ENCODE measurements at places on chromosomes 1 and 21. TPM values are rescaled to one million over a fixed set of nuclear protein-coding genes. Genes with fewer than 3 reads are reported as not detected.
A peak's percentile ranks its signal among the peaks of the same experiment; 100 is the strongest.

DNA sequence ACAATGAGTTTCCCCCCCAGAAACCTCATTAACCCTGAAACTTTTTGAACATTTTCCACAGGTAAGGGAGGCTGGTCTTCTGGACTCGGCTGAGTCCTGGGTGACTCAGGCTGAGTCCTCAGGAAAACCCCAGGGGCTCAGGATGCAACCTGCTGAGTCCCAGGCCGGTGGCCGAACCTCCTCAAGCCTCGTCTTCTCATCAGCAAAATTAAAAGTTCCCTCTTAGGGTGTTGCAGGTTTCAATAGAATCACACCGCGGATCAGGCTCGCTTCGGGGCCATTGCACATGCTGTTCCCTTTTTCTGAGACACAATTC lies 35.0 kb upstream of the GRHL3 start:
- H3K27me3 ChIP-seq: no peaks in the 10 kb centered on the region
- no peak overlapping the region for H3K4me3 ChIP-seq
- DNase-seq: no peak

GRCh38 chr21:26112127-26112742 lies 58.3 kb downstream of the APP start:
- no peak for DNase-seq
- H3K4me3 ChIP-seq: no peak overlapping the region

DNA sequence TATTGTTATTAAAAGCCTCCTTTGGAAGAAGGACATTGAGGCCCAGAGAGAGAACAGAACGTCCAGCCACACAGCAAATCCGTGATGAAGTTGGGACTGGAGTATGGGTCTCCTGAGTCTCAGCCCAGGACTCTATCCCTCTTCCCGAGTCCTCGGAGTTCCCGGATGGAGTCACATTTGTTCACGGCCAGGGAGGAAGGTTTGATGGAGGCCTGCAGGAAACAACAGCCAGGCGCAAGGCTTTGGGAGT lies 357 bp upstream of the TXLNA start:
- peaks cover 20% of the 10 kb centered on the region for H3K4me1 ChIP-seq
- H3K27ac ChIP-seq: peak overlapping the region; percentile 98
- no peaks in the 10 kb centered on the region for H3K27me3 ChIP-seq
- no peaks in the 10 kb centered on the region for H3K36me3 ChIP-seq
- no peak for DNase-seq

- no peaks in the 10 kb centered on the region for H3K27me3 ChIP-seq
- no peak overlapping the region for H3K4me3 ChIP-seq
- no peaks in the 10 kb centered on the region for H3K36me3 ChIP-seq
Observed at GRCh38 chr1:35364741-35365140, 96.2 kb downstream of the ZMYM4 start.

DNA sequence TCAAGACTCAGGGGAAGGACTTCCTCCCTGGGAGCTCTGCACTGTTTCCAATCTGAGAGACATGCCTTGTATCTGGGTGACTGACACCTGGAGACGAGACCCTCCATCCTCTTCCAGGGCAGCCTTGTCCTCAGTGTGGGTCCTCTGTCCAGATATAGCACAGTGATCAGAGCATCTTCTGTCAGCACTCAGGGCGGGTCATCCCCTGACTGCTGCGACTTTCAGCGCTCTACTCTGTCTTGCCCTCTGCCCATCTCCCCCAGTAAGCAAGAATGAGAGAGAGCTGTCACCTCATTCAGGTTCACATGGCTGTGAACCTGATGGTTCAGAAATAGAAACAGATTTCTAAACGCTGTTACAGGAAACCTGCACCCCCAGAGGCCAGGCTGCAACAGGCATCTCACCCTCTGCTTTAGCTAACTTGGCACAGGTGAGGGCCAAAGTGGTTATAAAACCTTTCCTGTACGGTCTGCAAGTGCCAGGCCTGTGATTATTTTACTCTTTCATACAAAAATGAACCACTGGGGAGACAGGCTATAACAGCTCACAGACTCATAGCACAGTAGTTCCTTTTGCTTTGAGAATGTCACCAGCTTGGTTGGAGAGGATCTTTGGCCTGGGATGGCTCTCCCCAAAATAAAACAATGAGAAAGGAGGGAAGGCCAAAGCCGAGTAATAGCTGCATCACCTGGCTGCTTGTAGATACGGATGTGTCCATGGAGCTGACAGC lies 11.4 kb upstream of the TENT5C start:
- no peak overlapping the region for H3K4me3 ChIP-seq
- no peaks in the 10 kb centered on the region for H3K36me3 ChIP-seq
- no peak for DNase-seq
- H3K27me3 ChIP-seq: no peaks in the 10 kb centered on the region

- no peaks in the 10 kb centered on the region for H3K4me1 ChIP-seq
- no peaks in the 10 kb centered on the region for H3K36me3 ChIP-seq
- H3K27me3 ChIP-seq: no peaks in the 10 kb centered on the region
- H3K4me3 ChIP-seq: no peak overlapping the region
- H3K27ac ChIP-seq: no peak overlapping the region
Observed at GRCh38 chr1:174818951-174819350, 180.8 kb upstream of the CACYBP start.

- no peaks in the 10 kb centered on the region for H3K27me3 ChIP-seq
- no peaks in the 10 kb centered on the region for H3K4me1 ChIP-seq
- no peak for DNase-seq
- no peak overlapping the region for H3K4me3 ChIP-seq
- no peaks in the 10 kb centered on the region for H3K36me3 ChIP-seq
Observed at GRCh38 chr1:66381621-66382275, 152.2 kb upstream of the SGIP1 start.

- H3K27me3 ChIP-seq: no peaks in the 10 kb centered on the region
- DNase-seq: no peak
- H3K4me1 ChIP-seq: no peaks in the 10 kb centered on the region
- no peaks in the 10 kb centered on the region for H3K36me3 ChIP-seq
Observed at GRCh38 chr1:171916315-171916771, 75.0 kb downstream of the DNM3 start.

- H3K4me1 ChIP-seq: no peaks in the 10 kb centered on the region
- no peak for DNase-seq
- no peak overlapping the region for H3K4me3 ChIP-seq
- H3K36me3 ChIP-seq: no peaks in the 10 kb centered on the region
- H3K27ac ChIP-seq: no peak overlapping the region
Observed at GRCh38 chr1:200368556-200368955, 41.3 kb downstream of the ZNF281 start.

DNA sequence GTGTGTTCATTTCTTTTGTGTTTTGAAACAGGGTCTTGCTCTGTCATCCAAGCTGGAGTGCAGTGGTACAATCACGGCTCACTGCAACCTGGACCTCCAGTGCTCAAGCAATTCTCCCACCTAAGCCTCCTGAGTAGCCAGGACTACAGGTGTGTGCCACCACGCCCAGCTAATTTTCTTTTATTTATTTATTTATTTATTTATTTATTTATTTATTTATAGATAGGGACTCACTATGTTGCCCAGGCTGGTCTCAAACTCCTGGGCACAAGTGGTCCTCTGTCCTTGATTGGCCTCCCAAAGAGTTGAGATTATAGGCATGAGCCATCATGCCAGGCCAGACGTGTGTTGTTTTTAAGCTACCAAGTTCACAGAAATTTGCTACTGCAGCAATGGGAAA lies 43.8 kb upstream of the TLR5 start:
- no peaks in the 10 kb centered on the region for H3K36me3 ChIP-seq
- no peak overlapping the region for H3K4me3 ChIP-seq
- DNase-seq: no peak

DNA sequence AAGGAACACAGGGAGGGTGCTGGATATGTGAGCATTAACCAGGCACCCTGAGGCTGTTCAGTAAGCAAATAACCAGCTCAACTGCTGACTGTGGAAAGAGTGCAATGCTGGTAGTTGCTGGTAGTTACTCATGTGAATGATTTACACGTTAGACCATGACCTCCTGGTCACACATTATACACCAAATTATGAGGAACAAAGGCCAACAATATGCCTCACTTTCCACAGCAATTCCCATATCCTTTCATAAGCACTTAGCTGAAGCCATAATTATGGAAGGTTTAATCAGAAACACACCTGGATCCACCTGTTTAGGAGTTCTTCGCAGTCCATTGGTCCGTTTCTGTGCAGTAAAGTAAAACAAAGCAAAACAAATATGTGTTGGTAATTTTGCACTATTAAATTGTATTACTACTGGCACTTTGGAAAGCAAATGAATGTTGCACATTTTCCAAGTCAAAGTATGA lies 281.8 kb downstream of the VAV3 start:
- no peaks in the 10 kb centered on the region for H3K27me3 ChIP-seq
- H3K27ac ChIP-seq: peak overlapping the region; percentile 59
- H3K4me1 ChIP-seq: no peaks in the 10 kb centered on the region

GRCh38 chr1:86541859-86542258 lies 5.0 kb upstream of the CLCA4 start:
- no peaks in the 10 kb centered on the region for H3K36me3 ChIP-seq
- no peak overlapping the region for H3K4me3 ChIP-seq
- H3K4me1 ChIP-seq: no peaks in the 10 kb centered on the region
- H3K27me3 ChIP-seq: no peaks in the 10 kb centered on the region
- no peak for DNase-seq

- no peak overlapping the region for H3K4me3 ChIP-seq
- peaks cover 16% of the 10 kb centered on the region for H3K4me1 ChIP-seq
- H3K27ac ChIP-seq: peak overlapping the region; percentile 31
- H3K27me3 ChIP-seq: no peaks in the 10 kb centered on the region
Observed at GRCh38 chr1:6871300-6871972, 86.2 kb downstream of the CAMTA1 start.

DNA sequence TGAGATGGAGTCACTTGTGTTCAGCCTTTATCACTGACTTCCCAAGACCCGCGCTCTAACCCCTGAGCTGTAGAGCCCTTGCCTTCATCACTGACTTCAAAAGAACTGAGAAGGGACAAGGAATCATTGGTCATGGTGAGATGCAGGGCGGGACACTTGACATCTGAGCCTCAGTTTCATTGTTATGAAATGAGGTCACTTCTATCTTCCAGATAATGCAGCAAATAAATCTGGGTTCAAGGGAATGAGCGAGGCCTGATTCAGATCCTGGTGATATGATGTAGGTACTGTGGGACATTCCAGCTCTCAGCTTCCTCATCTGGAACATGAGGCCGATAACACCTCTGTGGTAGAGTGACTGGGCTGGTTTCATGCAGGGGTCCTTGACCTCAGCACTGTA lies 13.8 kb downstream of the KAZN start:
- H3K36me3 ChIP-seq: no peaks in the 10 kb centered on the region
- no peaks in the 10 kb centered on the region for H3K27me3 ChIP-seq
- H3K27ac ChIP-seq: no peak overlapping the region
- no peaks in the 10 kb centered on the region for H3K4me1 ChIP-seq

DNA sequence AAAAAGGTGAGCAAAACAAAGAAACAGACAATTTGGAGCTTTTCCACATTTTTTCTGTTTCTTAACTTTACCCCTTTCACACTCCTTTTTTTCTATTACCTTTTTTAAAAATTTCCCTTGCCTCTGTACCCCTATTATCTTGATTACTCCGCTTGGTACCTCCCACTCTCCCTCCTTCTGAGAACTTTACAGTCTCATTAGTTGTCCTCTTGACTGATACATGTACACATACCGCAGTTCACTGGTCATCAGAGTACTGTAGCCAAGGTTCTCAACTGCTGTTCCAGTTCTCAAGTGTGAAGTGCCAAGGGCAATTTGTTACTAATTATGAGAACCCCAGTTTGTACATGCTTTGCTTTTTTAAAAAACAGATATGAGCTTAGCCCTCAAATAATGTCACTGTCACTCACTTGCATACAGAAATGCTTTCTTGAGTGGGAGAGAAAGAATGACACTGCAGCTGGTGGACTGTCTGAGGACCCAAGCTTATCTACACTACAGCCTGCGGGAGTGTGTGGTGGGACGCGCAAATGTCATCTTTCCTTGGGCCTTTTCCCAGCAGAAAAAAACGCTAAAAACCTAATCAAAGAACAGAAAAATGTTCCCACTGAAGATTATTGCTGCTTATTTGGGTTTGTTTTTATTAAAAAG lies 160.8 kb downstream of the DISP1 start:
- no peak for DNase-seq
- no peak overlapping the region for H3K4me3 ChIP-seq
- no peaks in the 10 kb centered on the region for H3K36me3 ChIP-seq
- no peaks in the 10 kb centered on the region for H3K4me1 ChIP-seq
- H3K27me3 ChIP-seq: no peaks in the 10 kb centered on the region

- H3K27me3 ChIP-seq: no peaks in the 10 kb centered on the region
- no peaks in the 10 kb centered on the region for H3K4me1 ChIP-seq
- H3K36me3 ChIP-seq: no peaks in the 10 kb centered on the region
- no peak overlapping the region for H3K4me3 ChIP-seq
Observed at GRCh38 chr1:246705368-246705767, 18.8 kb upstream of the SCCPDH start.

- H3K4me1 ChIP-seq: no peaks in the 10 kb centered on the region
Observed at GRCh38 chr1:167122568-167122967, 28.7 kb downstream of the STYXL2 start.

- H3K36me3 ChIP-seq: no peaks in the 10 kb centered on the region
- no peak for DNase-seq
- H3K27ac ChIP-seq: peak overlapping the region; percentile 91
- no peaks in the 10 kb centered on the region for H3K27me3 ChIP-seq
- peak overlapping the region; percentile 63 for H3K4me3 ChIP-seq
Observed at GRCh38 chr21:34524646-34525601, 12.9 kb upstream of the KCNE1 start.

DNA sequence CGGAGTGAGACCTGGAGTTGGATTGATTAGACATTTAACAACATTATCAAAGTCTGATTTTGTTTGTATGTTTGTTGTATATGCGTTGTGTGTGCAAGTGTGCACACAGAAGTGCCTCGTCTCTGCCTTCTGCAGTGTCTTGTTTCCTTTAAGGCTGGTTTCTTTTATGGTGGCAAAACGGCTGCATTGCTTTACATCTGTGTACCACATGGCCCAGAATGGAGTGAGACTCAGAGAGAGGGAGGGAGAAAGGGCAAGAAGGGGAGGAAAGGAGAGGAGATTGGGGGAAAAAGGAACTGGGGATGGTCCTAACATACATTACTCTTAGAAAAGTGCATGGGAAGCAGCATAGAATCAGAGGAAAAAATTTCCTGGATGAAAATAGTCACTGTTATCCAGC lies 99.7 kb upstream of the WLS start:
- no peak for DNase-seq
- no peak overlapping the region for H3K27ac ChIP-seq
- no peaks in the 10 kb centered on the region for H3K4me1 ChIP-seq
- no peaks in the 10 kb centered on the region for H3K36me3 ChIP-seq
- no peak overlapping the region for H3K4me3 ChIP-seq

VTCN1 gene
- total RNA-seq: 52.1 TPM

GRIK1 gene
- 0.33 TPM for total RNA-seq

FMOD gene
- 79.6 TPM for total RNA-seq

WRAP73 gene
- 23.6 TPM for total RNA-seq

PLA2G2F gene
- total RNA-seq: not detected
